Activated naive CD4-positive, alpha-beta T cell treated with Interleukin-2 at 50 U/mL for 16 hours (primary cell): ENCODE measurements at places on chromosomes 13 and 19.

DNA sequence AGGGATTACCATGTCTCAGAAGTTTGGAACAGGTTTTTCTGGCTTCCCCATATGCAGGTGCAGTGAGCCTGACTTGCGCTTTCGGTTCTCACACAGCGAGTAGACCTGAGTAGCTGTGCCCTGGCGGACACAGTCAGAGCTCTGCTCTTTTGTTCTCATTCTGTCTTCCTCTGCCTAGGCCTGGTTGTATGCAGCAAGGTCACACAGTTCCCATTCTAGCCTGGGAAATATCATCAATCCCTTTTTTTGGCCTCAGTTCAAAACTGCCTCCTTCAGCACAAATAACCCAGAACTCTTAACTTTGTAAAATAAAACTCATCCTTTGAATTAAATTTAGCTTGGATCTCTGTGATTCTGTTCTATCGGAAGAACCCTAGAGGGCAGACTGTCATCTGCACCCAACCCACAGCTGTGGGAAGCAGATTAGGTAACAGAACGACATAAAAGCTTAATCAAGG lies 10.2 kb downstream of the OXGR1 start:
- DNase-seq = no peak

DNA sequence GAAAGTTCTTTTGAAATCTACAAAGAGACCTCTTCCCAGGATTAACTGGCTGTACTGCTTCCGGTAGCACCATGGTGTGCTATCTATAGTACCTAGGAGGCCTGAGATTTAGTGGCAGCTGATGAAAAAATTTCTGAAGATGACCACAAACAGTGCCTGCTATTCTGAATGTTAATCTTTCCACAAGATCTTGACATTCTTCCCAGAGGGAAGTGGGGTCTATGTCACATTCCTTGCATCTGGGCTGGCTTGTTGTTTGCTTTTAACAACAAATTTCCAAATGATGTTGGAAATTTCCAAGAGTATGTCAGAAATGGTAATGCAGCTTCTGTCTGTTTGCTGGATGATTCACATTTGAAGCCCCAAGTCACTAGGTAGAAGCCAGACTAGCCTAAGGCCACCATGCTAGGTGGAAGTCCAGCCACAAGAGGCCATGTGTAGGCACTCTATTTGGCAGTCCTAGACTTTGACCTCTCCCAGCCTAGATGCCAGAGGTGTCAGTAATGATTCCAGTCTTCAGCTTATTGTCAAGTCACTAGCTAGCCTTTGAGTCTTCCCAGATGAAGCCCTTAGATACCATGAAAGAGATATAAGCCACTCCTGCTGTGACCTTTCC lies 22.1 kb downstream of the SPART start:
- no peak for DNase-seq

DNA sequence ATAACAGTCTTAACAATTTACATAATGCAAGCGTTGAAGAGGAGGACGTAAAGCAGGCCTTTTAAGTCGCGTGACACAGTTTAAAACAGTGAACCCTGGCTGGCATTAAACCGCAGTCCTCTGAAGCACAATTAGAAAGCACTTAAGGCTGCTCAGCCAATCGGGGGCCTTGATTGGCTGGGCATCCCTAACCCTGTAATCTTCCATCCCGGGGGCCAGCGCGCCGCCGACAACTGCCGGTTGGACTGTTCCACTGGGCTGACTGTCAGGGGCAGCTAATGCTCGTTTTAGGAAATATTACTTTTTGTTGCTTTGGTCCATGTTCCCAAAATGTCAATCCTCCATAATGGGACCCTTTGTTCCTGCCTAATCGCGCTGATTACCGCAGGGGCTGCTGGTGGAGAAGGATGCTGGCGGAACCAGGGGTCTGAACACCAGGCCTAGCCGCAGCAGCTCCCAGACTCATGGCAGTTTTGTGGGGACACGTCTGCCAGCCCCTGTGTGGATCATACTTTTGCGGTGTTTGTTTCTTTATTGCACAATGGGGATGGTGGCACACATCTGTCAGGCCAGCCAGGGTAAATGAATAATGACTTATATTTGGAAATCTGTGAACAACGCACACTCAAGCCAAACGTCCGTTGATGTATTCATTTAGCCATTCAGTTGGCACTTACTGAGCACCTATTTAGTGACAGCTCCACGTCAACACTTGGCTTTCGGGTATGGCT lies 127.1 kb upstream of the SPACA7 start:
- DNase-seq = no peak

DNA sequence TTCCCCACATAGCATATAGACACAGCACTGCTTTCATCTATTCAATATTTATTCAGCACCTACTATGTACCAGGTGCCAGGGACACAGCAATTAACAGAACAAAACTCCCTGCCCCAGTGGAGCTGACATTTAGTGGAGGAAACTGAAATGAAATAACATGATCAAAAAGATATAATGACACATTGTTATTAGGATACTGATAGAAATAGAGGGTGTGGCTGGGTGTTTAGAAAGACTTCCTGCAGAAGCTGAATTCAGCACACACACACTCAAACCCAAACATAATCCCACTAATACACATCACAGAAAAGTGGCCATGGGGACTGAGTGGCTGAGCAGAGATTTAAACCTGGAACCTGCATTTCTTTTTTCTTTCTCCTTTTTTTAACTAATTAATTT lies 3.8 kb upstream of the CDC37 start:
- DNase-seq = no peak

- DNase-seq = no peak
Measured at GRCh38 chr19:43416951-43417623, 2.4 kb downstream of the TEX101 start.

GRCh38 chr19:41064974-41065569 lies 23.2 kb upstream of the CYP2A13 start:
- DNase-seq = no peak

GRCh38 chr13:110957181-110957884 lies 42.5 kb upstream of the ANKRD10 start:
- DNase-seq = no peak

DNA sequence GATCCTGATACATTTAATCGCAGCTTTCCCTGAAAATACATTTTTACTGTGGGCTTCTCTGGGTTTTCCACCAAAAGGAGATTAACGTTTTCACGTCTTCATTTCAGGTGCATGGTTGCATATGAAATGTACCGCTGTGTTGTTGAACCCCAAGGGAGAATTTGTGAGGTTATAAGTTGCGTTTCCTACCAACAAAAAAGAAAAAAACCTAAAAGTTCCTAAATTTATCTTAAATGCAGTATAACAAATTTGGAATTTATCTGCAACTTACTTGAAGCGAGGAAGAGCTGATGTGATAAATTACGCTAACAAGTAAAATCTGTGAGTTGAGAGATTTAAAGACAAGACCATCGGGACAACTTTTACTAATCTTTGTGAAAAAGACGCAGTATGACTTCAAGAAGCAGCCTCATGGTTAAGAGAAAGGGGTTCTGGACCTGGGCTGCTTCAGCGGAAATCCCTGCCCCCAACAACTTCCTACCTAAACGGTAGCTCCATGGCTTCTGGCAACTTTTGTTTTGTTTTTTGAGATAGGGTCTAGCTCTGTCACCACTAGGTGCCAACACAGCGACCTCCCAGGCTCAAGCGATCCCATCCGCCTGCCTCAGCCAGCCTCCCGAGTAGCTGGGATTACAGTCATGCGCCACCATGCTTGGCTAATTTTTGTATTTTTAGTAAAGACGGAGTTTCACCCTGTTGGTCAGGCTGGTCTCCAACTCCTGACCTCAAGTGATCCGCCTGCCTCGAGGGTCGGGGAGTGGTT lies 958 bp upstream of the OBI1 start:
- DNase-seq = no peak

GRCh38 chr13:34179927-34180326 lies 362.0 kb downstream of the RFC3 start:
- DNase-seq = no peak

- DNase-seq = no peak
Measured at GRCh38 chr19:15502264-15502663, 6.1 kb upstream of the CYP4F22 start.

DNA sequence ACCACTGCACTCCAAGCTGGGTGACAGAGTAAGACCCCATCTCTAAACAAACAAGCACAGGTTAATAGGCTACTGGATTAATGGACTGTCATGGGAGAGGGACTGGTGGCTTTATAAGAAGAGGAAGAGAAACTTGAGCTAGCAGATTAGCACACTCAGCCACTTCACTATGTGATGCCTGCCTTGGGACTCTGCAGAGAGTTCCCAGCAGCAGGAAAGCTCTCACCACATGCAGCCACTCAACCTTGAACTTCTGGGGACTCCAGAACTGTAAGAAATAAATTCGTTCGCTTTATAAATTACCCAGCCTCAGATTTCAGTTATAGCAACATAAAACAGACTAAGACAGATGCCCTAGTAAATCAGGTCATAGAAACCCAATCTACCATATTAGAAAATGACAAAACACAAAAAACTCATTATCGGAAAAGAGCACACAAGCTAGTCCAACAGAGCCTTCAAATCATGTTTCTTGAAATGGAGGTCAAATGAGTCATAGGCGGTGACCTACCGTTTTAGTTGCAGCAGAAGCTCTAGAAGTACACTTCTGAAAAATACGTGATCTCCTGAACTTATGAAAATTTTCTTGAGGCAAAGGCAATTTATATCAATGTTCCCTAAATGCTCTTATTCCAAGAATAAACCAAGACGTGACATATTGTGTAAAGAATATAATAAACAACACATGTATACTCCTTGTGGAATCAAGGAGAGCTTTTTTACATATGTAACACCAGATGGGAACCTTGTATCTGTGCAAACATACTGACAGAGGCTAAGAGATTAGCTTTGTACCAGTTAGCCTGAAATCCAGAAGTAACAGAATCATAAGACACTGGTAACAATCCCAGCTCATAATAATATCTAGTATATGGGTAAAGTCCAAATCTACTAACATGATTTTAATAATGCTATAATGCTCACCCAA lies 340.9 kb upstream of the SGCG start:
- no peak for DNase-seq
